Activated naive CD4-positive, alpha-beta T cell treated with anti-CD3 and anti-CD28 coated beads, Interleukin-2, amount 10 ng/mL, durations not matched to agents 7 days and 5 days (primary cell): ENCODE measurements at places on chromosomes 4 and X.

DNA sequence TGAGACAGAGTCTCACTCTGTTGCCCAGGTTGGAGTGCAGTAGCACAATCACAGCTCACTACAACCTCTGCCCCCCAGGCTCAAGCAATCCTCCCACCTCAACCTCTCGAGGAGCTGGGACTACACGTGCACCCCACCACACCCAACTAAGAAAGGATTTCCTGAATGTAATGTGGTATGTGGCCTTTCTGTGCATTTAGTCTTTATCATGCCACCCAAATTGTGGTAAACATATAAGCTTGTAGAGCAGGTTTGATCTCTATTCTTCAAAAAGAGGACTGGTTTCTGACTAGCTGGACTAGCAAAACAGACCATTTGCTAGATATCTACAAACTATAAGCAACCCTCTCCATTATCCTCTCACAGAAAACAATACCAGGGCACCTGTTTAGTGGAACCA lies 33.6 kb downstream of the ELOVL6 start:
- peak; percentile 42 for DNase-seq

- DNase-seq, result no peak
Observed at GRCh38 chr4:173516621-173517524, 13.2 kb downstream of the HAND2 start.

DNA sequence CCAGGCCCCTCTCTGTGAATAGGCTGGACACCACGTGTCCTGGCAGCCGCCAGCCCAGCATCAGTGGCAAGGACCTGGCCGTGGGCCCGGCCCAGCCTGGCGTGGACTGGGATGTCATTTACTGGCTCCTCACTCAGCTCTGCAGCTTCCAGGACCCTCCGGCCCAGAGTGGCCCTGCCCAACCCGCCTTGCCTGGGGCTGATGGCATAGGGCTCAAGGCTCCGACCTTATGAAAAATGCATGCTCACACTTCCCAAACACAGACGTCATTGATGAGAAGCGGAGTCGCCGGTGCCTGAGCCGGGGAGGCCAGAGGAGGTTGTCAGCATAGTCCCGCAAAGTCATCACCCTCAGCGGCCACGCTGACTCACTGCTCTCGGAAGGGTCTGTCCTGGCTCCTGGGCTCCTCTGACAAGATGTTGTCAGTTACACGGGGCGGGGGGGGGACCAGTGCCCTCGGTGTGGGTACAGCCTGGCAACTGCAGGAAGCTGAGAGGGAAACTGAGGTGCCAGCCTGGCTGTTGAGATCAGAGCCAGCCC lies 14.3 kb downstream of the CFAP99 start:
- no peak for DNase-seq

- no peak for DNase-seq
Observed at GRCh38 chr4:108852691-108853090, 89.8 kb upstream of the ETNPPL start.

- no peak for DNase-seq
Observed at GRCh38 chr4:75723163-75724065, 963 bp upstream of the USO1 start.

DNA sequence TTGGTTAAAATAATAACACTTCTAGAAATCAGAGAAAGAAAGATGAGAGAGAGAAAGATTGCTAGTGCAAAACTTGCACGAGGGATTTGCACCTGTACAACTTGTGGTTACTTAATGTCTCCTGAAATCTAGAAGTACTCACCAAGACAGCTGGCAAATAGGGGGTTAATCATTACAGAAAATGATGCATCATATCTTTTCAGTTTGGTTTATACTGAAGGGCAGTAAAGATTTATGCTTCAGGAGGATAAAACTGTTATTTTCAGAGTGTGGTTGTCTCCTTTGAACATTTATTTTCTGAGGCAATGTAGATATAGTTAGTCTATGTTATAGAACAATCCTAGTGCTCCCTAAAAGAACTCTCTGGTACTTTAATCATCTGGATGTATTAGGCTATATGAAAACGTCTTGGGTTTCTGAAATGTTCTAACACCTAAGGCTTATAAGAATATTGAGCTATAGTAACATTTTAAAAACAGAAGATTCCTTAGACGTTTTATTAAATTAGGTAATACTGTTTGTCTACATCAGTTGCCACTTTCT lies 13.3 kb downstream of the ATOH1 start:
- DNase-seq, result no peak

DNA sequence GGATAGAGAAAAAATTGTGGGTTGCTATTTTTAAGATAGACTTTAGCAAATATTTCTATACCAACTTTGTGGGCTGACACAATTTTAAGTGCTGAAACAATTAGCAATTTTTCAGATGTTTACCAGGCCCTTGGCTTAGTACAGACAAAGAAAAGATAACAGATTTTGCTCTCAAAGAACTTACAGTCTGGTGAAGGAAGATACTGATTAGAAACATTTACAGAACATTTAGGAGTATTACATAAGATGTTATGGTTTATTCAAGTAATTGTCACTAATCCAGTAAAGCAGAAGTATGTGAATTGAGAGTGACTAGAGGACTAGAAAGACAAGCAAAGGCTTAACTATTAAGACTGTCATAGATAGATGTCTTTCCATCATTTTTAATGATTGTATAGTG lies 35.3 kb upstream of the NDUFC1 start:
- no peak for DNase-seq

DNA sequence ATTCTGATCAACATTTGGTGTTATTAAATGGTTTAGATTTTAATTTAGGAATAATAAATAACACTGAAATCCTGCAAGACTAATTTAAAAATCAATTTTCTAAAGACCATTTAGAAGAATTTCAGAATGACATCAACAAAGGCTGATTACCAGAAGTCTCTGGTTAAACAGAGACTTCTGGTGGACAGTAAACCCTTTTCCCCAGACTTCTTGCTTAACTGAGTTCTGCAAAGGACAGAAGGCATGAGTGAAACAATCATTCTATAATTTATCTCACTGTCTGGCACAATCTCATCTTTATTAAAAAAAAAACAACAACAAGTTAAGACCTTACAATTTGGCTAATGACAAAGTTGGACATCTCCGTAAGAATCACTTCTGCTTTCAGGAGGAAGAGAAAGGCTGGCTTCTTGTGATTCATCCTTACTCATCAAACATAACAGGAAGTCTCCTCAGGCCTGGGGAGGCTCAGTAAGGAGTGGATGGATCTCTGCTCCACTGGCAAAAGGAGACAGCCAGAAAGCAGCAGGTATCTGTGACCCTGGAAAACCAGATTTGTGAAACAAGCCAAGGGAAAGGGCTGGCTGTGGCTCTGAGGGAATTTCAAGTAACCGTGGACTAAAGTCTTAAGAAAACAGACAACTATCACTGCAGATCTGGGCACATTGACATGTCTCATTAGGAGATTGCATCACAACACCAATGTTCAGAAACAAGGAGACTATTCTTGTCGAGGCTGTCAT lies 908 bp upstream of the TLR6 start:
- DNase-seq, result peak; percentile 49

DNA sequence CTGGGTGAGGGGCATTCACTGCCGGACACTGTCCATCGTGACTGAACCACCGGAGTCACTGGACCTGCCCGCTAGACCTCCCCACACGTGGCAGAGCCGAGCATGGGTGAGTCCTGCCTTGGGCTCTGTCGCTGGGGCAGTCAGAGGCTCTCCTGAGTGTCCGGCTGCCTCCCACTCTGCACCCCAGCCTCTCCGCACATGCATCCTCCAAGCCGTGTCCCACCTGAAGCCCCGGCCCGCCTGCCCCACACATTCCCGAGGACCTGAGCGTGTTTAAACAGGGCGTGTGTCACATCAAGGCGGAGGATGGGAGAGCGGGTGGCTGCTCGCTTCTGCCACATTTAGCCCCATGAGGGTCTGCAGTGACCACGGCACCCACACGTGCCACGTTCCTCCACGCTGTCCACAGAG lies 4.7 kb downstream of the CPLX1 start:
- DNase-seq, result no peak

DNA sequence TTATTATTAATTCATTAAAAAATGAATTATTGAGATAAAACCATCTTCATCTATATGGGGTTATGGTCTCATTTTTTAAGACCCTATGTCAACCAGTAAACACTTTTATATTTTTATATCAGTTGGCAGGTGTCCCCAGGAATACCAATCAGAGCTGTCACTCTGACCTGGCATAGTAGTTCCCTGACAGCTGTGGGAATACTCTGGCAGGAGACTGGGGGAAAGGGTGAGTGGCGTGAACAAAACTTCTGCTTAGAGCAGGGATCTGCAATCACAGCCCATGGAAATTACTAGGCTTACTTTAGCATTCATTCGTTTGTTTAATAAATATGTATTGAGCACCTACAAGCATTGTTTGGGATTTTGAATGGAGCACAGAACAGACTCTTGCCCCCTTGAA lies 254.1 kb upstream of the KLF3 start:
- no peak for DNase-seq

DNA sequence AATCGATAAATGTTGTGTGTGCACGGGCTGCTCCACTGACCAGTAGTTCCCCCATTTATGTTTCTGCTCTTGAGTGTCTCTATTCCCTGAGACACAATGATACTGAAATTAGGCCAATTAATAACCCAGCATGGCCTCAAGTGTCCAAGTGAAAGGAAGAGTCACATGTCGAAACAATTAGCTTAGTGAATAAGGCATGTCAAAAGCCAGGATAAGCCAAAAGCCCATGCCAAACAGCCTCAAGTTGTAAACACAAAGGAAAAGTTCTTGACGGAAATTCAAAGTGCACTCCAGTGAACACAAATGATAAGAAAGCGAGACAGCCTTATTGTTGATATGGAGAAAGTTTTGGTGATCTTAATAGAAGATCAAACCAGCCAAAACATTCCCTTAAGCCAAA lies 167.1 kb upstream of the C1QTNF7 start:
- DNase-seq, result no peak

- DNase-seq, result no peak
Observed at GRCh38 chr4:75733369-75733768, 9.0 kb downstream of the USO1 start.

DNA sequence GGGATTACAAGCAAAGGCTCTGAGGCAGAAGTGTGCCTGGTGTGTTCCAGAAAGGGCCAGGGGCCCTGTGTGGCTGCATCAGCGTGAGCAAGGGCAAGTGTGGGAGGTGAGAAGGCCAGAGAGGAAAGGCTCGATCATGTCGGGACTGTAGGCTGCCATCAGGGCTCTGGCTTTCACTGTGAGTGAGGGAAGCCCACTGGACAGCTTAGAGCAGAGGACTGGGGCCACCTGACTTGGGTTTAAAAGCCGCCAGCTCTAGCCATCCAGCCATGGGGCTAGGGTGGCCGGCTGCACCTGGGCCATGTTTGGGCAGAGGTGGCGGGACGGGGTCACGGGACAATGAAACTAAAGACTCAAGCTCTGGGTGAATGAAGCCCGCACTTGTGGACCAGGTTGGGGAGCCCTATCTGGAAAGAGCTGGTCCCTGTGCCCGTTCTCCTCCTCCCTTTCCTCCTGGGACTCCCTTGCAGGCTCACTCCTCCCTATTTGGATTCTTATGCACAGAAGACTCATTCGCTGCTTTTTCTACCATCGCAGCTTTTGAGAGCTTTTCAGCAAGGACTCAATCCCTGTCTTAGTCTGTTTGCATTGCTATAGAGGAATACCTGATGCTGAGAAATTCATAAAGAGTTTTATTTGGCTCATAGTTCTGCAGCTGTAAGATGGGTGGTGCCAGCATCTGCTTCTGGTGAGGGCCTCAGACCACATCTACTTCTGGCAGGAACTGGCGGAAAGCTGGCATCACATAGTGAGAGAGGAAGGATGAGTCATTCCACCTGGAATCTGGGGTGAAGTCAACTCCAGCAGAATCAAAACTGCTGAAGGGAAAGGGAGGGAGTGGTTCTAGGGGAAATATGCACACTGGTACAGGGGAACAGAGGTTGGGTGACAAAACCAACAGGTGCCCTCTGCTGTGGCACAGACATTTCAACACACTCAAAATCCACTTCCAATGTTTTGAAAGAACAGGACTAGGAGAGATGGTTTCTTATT lies 15.3 kb downstream of the CTAG1B start:
- no peak for DNase-seq

- DNase-seq, result no peak
Observed at GRCh38 chr4:104589264-104589868, 94.7 kb upstream of the CXXC4 start.

- no peak for DNase-seq
Observed at GRCh38 chr4:168498251-168498650, 1.4 kb downstream of the PALLD start.

DNA sequence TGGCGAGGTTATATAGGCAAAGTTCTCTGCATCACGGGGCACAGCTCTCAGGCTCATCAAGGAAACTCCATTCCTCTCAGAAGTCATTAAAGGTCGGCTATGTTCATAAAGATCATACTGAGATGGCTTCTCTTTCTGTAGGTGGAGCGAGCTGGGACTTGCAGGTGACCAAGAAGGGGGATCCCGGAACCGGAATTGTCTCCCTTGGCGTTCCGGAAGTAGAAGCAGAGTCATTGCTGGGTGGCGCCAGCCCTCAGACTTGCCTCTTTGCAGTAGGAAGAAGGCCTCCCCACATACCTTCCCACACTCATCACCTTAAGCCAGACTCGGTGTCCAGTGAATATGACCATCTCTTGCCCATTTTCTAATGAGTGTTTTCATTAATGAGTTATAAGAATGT lies 17.9 kb upstream of the HPGD start:
- DNase-seq, result no peak

DNA sequence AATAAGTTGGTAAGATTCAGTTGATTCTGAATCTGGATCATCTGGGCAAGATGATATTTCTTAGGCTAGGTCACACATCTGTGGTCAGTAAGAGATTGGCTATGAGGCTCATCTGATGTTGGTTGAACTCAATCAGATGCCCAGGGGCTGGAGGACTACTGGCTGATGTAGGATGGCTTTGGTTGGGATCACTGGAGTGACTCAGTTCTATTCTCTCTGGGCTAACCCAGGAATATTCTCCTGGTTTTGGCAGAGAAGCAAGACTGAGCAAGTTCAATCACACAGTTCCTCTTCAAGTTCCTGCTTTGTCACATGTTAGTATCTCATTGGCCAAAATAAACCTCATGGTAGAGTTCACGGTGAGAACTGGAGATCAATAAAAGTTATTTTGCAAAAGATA lies 902.3 kb upstream of the SLIT2 start:
- no peak for DNase-seq

- DNase-seq, result no peak
Observed at GRCh38 chr4:52748432-52748831, 2.8 kb downstream of the ERVMER34-1 start.

- DNase-seq, result no peak
Observed at GRCh38 chr4:74037076-74037955, 1.2 kb downstream of the CXCL3 start.
